BJ (cell line): ENCODE measurements at places on chromosomes 4 and X. TPM values are rescaled to one million over a fixed set of nuclear protein-coding genes. Genes with fewer than 3 reads are reported as not detected.

Gene CXCL1
- 0.53 and 1.0 TPM in 2 replicates for polyA plus RNA-seq

Gene RAB40AL
- 0.32 and 0.39 TPM in 2 replicates for polyA plus RNA-seq

Gene MYOZ2
- polyA plus RNA-seq, result 0.17 and 0.29 TPM in 2 replicates

Gene PDGFC
- 22.4 and 35.5 TPM in 2 replicates for polyA plus RNA-seq

Gene UGT2B15
- not detected in 2 replicates for polyA plus RNA-seq

DNA sequence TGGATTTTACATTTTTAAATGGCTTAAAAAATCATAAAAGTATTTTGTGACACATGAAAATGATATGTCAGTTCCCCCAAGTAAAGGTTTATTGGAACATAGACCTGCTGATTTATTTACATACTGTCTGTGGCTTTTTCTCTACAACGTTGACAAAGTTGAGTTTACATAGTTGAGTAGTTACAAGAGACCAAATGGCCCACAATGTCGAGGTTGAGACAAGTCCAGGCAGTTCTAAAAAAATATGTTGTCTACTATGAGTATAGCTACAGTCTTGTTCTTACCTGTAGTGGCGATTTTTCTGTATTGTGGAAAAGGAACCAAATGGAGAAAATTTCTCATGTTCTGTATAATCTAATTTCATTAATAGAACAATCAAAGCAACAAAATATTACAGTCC is 163.2 kb downstream of the FRAS1 start:
- no peak for DNase-seq

- no peak for DNase-seq
Measured at GRCh38 chrX:112759512-112759911, 79.8 kb upstream of the LHFPL1 start.

DNA sequence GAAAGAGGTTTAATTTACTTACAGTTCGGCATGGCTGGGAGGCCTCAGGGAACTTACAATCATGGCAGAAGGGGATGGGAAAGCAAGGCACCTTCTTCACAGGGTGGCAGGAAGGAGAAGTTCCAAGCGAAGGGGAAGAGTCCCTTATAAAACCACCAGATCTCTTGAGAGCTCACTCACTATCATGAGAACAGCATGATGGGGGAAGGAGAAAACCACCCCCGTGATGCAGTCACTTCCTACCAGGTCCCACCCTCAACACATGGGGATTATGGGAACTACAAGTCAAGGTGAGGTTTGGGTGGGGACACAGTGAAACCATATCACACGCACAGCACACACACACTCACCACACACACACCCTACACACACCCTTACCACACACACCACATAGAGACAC is 104.3 kb downstream of the DCTD start:
- no peak for DNase-seq

GRCh38 chr4:141388481-141388880 is 167.8 kb downstream of the ZNF330 start:
- DNase-seq, result peak; percentile 80

- DNase-seq, result no peak
Measured at GRCh38 chr4:83546786-83547185, 10.9 kb downstream of the GPAT3 start.

DNA sequence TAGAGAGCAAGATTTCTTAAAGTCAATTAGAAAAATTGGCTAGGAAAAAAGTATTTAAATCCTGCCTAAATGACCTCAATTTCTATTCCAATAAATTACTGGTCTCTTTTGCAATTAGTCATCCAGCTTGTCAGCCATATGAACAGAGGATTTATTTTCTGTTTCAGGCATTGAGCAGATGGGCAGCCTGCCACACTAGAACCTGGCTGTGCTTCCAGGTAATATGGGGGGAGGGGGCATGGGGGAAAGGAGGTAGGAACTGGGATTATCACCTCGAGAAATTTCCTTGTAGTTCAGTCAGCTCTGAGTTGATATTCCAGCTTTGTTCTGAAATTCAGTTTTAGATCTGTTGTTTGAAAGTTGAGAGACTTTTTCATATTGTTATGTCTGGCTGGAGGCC is 206.3 kb upstream of the LCORL start:
- DNase-seq, result no peak

- DNase-seq, result no peak
Measured at GRCh38 chr4:3128058-3128457, 53.6 kb downstream of the HTT start.

GRCh38 chr4:179750374-179750773 is 2308.1 kb upstream of the AGA start:
- no peak for DNase-seq

DNA sequence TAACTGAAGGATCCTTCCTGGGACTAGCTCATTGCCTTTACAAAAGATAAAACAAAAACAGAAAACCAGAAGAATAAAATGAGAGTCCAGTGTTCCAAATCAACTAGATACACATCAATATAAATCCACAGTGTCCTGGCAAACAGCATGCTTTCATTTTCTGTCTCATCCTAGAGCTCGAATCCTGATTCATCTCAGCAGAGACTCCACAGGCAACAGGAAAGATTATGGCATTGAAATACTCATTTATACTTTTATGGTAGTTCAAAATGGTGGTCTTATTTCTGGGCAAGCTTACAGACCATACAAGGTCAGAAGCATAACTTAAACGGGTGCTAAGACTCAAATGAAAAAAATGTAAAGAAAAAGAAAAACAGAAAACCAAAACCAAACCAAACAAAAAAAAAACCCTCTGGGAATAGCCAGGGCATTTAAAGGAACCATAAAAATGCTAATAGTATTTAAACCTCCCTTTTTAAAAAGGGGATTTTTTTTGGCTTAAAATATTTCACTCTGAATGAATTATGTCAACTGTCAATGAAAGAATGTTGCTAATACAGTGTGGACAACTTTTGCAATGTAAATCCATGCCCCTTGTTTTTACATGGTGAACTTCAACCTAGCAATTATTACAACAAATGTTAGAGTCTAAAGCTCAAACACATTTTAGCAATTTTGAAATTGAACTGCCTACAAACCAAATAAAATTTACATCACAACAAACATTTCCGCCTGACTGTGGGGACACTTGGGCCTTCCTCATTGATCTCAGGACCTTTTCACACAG is 57.9 kb downstream of the GPR101 start:
- DNase-seq, result no peak
